Activated naive CD4-positive, alpha-beta T cell treated with anti-CD3 and anti-CD28 coated beads, Interleukin-2, amount 10 ng/mL, durations not matched to agents 5 hours and 36 hours (primary cell): ENCODE measurements at places on chromosomes 4 and X. TPM values are rescaled to one million over a fixed set of nuclear protein-coding genes. Genes with fewer than 3 reads are reported as not detected.

Gene CT55
- total RNA-seq, result not detected

Gene AMTN
- total RNA-seq, result not detected

Gene SYP
- total RNA-seq, result 1.8 TPM

Gene EMCN
- not detected for total RNA-seq

Gene MAGEB2
- not detected for total RNA-seq

Gene MAGEA2
- not detected for total RNA-seq

Gene SLC7A11
- 0.87 TPM for total RNA-seq

Gene MAOA
- total RNA-seq, result not detected

Gene SLC9B1
- total RNA-seq, result 2.0 TPM

Gene IL1RAPL1
- total RNA-seq, result not detected

Gene ARHGAP24
- not detected for total RNA-seq

Gene SPP1
- total RNA-seq, result not detected

Gene SORCS2
- total RNA-seq, result not detected

Gene IL21
- 0.50 TPM for total RNA-seq

Gene NUDT9
- total RNA-seq, result 9.2 TPM

Gene FAAH2
- total RNA-seq, result 2.3 TPM

Gene PRSS12
- not detected for total RNA-seq

Gene ZNF630
- total RNA-seq, result 1.3 TPM

Gene PRMT9
- total RNA-seq, result 12.6 TPM

Gene WAS
- 155 TPM for total RNA-seq

Gene TAF7L
- total RNA-seq, result not detected

Gene GYPA
- total RNA-seq, result not detected

Gene SLC38A5
- 73.0 TPM for total RNA-seq

Gene SLC25A5
- total RNA-seq, result 444 TPM

Gene CXCL8
- 0.20 TPM for total RNA-seq

Gene STATH
- total RNA-seq, result not detected

Gene MAGEA2B
- not detected for total RNA-seq

Gene ADGRL3
- total RNA-seq, result not detected

Gene CWH43
- not detected for total RNA-seq

Gene IL3RA
- total RNA-seq, result 7.9 TPM

Gene BCOR
- 48.2 TPM for total RNA-seq

Gene ZNF711
- 0.17 TPM for total RNA-seq

Gene SORBS2
- not detected for total RNA-seq

Gene SHROOM4
- total RNA-seq, result not detected

Gene PRKG2
- 0.60 TPM for total RNA-seq

Gene MTNR1A
- not detected for total RNA-seq

Gene KLF3
- total RNA-seq, result 55.8 TPM

Gene GCNA
- 5.8 TPM for total RNA-seq

Gene RHOXF2
- not detected for total RNA-seq

Gene FGF5
- not detected for total RNA-seq

Gene TMPRSS11B
- not detected for total RNA-seq

Gene F11
- total RNA-seq, result not detected

Gene GDPD2
- 0.33 TPM for total RNA-seq

Gene ANAPC10
- total RNA-seq, result 20.2 TPM

Gene TLR10
- 0.19 TPM for total RNA-seq

Gene HHIP
- not detected for total RNA-seq

Gene AREG
- not detected for total RNA-seq

Gene TCP11X1
- not detected for total RNA-seq

Gene GPC3
- 1.1 TPM for total RNA-seq
